ENCODE measurements at places on chromosomes 5 and 9.

DNA sequence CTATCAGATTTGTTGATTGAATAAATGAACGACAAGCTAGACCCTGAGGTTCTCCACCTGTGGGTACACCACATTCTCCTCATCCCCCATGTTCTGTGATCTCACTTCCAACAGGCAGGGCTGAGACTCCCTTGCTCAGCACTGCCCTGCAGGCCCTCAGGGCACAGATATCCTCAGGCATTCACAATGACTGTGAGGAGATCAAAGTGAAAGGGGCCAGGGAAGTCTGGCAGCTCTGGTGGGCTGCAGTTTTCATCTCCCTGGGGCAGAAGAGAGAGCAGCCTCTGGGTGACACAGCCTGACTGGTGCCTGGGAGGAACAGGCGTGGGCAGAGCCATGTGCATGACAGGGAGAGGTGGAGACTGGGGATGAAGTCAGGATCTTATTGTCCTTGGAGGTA lies 142.4 kb upstream of the C9orf72 start:
- DNase-seq, result no peak

GRCh38 chr5:68242743-68243142 lies 27.2 kb downstream of the PIK3R1 start:
- no peak for DNase-seq

DNA sequence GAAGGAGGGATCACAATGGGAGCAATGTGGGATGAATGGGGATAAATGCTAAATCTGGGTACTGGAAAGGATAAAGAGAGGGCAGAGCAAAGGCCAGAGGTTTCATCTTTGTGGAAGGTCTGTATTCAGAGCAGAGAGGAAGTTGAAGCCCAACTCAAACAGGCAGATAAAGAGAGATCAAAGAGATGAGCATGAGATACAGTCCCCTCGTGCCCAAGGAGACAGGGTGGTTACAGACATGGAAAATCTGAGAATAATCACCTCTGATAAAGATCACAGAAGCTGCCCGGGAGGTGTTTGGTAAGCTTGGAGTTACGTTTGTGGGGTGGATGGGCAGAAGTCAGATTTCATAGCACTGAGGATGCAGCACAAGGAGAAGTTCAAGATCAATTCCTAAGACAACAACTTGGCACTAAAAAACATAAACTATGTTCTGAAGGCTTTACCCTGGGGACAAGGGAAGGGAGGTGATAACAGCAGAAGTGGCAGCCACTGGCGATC lies 459 bp upstream of the ERAP2 start:
- peak; percentile 47 for DNase-seq

DNA sequence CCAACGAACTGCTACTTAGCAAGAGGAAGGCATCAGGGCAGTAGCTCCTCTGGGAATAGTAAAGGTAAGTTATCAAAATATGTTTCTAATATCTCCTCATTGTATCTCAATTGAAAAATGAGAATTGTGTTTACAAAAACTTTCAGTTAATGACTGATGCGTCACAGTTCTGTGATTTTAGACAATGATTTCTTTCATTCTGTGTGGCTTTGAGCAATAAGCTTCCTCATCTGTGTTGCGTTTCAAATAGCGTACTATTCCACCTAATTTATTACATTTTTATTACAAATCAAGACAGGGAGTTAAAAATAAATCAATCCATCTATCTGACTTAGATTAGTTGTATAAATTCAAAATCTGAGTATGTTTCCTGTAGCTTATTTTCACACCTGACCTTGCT lies 145.0 kb downstream of the CAAP1 start:
- DNase-seq, result no peak

DNA sequence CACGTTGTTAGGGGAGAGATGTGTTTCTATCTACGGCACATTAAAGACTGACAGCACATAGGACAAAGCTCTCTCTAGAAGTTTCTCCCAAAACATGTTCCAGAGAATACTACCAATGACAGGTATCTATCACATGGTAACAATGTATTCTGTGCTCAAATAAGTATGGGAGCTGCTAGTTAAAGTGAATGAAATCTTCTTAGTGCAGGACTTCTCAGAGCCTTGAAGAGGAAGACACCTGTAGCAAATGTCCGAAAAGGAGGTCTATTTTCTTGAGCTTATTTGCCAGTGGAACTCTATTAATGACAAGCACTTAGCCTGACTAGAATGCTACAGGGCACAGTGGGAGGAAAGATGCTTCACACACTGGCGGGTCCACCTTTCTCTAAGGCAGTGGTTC lies 137.4 kb downstream of the ENTREP1 start:
- DNase-seq, result no peak

DNA sequence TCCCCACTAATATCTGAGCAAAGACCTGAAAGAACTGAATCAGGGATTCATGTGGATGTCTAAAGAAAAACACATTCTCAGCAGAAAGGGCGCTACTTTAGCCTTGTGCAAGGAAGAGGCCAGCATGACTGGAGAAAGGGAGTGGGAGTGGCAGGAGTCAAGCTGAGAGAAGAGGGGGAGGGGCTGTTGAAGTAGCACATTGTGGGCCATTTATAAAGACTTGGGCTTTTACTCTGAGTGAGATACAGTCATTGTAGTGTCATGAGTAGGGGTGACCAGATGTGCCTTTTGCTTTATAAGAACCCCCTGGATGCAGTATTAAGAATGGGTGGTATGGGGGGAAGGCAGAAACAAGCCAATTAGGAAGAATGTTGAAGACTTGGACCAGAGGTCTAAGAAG lies 452.8 kb downstream of the ENC1 start:
- DNase-seq, result no peak

- no peak for DNase-seq
Measured at GRCh38 chr9:69603656-69604055, 68.5 kb downstream of the APBA1 start.

- DNase-seq, result peak; percentile 22
Measured at GRCh38 chr9:73081979-73082657, 69.5 kb upstream of the ANXA1 start.

- DNase-seq, result no peak
Measured at GRCh38 chr5:96330530-96331140, 102.4 kb downstream of the PCSK1 start.

GRCh38 chr9:122347348-122348287 lies 23.2 kb upstream of the PTGS1 start:
- DNase-seq, result no peak
